Cardiac muscle cell (in vitro differentiated cells and primary cell): ENCODE measurements at places on chromosomes 2 and 18.

- DNase-seq, result no peak
These were observed 1108.7 kb upstream of the TMEFF2 start for GRCh38 chr2:193303464-193303863.

DNA sequence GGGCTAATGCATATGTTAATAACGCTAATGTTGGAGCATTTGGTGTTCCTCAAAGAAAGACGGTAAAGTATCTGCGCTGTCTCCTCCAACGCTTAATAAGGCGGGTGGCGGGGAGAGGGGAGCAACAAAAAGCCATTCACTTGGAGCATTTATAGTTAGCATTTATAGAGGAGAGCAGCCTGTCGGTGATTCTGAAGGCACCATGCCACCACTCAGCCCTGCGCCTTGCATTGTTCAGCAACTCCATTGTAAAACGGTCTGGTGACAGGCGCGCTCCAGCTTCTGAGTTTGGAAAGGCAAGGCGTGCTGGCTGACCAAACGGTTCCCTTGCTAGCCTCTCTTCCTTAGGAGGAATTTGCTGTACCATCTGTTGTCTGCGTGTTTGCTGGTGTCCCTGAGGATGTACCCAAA lies 83.9 kb downstream of the LYPD1 start:
- DNase-seq, result no peak

DNA sequence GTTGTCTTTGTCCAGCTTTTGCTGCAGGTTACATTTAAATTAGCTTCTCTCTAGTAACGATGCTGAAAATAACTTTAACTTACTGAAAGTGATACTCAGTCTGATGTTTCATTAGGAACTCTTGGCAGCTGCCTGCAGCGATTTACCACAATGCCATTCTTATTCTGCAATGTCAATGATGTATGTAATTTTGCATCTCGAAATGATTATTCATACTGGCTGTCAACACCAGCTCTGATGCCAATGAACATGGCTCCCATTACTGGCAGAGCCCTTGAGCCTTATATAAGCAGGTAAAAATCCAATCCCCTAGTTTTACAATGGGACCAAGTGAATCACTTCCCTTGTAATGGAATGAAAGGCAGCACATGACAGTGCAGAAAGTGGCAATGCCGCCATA lies 16.3 kb upstream of the MFF start:
- DNase-seq, result no peak

GRCh38 chr2:28047681-28048080 lies 157.2 kb downstream of the BABAM2 start:
- DNase-seq, result peak; percentile 92

DNA sequence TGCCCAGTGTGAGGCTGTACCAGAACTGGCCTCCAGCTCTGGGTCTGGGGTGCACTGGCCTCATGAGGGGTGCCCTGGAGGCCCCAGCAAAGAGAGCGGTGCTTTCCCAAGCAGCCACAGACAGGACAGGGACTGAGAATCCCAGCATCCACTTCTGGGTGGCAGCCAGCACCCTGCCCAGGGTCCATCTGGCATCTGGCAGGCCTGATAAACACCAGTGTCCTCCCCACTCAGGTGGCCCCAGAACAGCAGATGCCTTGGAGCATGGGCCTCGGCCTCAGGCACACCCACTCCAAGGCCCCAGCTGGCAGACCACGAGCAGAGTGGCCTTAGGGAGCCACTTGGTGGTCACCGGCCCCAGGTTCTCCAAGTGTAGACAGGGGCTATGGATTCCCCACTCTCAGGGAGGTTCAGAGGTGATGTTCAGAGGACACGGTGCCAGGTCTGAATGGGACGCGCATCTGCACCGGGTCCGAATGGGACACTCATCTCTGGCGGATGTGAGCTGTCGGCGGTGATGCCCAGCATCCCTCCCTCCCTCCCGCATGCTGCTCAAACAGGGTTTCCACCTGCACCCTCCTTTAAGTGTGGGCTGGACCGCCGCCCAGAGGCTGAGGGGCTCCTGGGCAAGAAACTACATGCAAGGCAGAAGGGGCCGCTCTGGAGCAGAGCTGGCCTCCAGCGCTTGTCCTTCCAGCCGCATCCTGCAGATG lies 82.2 kb upstream of the GPC1 start:
- no peak for DNase-seq

GRCh38 chr2:29063646-29064345 lies 10.5 kb downstream of the PCARE start:
- DNase-seq, result peak; percentile 79

GRCh38 chr2:39549718-39550464 lies 112.8 kb upstream of the MAP4K3 start:
- DNase-seq, result no peak

- DNase-seq, result no peak
These were observed 12.8 kb upstream of the GNLY start for GRCh38 chr2:85681372-85681763.

DNA sequence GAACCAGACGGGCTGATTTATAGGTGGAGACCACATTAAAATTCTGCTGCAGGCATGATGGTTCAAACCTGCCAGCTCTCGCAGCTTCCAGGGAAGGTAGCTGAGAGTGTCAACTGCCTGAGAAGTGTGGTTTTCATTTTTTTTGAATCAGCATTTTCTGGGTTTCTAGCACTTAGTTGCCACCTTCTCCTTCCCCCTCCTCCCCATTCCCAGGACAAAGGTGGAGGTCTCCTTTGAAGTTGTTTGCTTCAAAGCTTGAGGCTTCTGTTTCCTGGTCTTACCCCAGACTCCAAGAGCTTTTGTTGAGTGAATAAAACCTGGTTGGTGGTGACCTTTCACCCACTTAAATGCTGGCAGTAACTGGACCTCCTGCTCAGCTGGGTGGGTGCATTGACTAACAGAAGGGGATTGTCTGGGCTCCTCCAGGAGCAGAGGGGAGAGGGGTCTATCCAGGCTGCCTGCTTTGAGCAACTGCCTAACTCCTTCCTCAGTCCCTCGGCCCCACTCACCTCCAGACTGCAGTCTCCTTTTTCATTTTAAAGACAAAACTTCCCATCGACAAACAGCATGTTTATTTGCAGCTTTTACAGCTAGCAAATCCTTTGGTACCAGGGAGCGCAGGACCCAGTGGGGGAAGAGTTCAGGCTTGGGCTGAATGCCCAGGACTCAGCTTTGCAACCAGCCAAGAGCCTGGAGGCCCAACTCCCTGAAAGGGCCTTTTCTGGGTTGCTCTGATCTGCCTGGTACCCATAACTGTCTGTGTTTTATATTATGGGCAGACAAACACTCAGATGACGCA lies 3.5 kb downstream of the RHOB start:
- peak; percentile 28 for DNase-seq

GRCh38 chr2:120747281-120747680 lies 11.6 kb downstream of the GLI2 start:
- no peak for DNase-seq

- no peak for DNase-seq
These were observed 90.6 kb downstream of the SGPP2 start for GRCh38 chr2:222514901-222515300.

DNA sequence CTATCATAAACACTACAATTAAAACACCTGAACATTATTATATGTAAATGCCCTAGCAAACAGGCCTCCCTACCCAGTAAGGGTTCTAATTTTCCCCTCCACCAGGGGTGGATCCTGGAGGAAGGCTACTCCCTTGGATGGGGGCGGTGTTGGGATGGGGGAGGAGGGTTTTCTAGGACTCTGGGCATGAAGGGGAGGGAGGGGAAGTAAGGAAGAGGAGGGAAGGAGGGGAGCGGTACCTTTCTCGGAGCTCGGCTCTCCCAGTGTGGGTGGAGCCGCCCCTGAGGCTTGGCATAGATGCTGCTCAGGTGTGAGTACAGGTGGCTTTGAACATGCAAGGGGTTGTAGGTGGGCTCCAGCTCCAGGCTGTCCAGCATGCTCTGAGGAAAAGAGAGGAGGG lies 5.4 kb downstream of the DOK1 start:
- DNase-seq, result no peak

DNA sequence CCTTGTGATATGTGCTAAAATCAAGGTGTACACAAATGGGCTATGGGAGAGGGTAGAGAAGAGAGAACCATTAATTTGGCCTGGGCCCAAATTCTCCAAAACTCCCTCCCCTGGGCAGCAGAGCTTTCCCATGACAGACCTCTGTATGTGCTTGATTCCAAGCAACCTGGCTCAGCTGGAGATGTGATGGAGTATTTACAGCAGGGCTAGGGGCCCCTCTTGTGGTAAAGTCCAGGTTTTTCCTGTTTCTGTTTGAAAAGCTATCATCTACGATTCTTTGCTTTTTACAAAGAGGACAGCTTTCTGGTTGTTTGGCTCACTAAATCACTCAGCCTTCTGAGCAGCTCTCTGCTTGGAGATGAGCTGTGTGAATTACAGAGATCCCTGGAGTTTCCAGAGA lies 40.3 kb downstream of the KCNS3 start:
- DNase-seq, result peak; percentile 7

DNA sequence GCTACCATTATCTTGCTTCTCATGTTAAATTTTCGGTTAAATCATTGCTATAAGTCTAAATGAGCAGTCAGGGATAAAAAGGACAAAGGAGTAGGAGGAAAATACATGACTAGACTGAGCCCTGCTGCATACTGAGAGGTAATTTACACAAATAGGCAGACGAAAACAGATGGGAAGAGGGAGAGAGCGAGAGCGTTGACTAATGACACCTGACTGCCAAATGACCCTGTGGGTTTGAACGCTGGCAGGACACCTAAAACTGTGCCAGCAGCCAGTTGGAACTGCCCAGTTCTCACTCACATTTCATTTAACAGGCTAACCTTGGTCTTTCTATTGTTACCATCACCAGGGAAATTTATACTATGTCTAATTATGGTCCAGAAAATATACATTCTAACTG lies 978.2 kb downstream of the CPS1 start:
- DNase-seq, result peak; percentile 1

- DNase-seq, result no peak
These were observed 60.0 kb upstream of the SGPP2 start for GRCh38 chr2:222364285-222364895.

- DNase-seq, result no peak
These were observed 26.9 kb downstream of the GALM start for GRCh38 chr2:38692636-38693318.

- DNase-seq, result peak; percentile 31
These were observed 41.2 kb downstream of the RALBP1 start for GRCh38 chr18:9516437-9517064.

DNA sequence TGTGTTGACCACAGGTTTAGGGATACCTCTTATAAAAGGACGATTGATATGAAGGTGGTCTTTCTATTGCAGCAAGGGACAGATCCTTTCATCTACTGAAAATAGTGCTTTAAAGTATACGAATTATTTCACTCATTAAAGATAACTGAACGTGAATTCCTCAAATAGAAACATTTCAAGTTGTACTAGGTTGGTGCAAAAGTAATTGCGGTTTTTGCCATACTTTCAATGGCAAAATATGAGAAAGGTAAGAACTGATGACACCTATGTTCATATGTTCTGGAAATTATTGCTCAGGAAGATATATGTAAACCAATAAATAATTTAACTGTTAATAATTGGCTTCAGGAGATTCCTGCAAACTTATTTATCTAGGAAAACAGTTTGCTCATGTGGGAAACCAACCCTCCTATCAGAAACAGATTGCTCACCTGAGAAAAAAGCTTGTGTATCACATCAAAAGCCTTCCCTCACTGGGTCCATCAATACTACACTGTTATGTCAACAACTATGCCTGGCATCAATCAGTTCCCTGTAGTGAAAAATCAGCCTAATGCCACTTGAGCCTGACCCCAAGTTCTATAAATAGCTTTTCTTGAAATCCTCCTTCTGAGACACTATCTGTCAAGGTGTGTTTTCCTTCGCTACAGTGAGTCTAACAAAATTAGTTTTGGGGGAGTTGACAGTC lies 81.5 kb upstream of the ACSL3 start:
- DNase-seq, result no peak

DNA sequence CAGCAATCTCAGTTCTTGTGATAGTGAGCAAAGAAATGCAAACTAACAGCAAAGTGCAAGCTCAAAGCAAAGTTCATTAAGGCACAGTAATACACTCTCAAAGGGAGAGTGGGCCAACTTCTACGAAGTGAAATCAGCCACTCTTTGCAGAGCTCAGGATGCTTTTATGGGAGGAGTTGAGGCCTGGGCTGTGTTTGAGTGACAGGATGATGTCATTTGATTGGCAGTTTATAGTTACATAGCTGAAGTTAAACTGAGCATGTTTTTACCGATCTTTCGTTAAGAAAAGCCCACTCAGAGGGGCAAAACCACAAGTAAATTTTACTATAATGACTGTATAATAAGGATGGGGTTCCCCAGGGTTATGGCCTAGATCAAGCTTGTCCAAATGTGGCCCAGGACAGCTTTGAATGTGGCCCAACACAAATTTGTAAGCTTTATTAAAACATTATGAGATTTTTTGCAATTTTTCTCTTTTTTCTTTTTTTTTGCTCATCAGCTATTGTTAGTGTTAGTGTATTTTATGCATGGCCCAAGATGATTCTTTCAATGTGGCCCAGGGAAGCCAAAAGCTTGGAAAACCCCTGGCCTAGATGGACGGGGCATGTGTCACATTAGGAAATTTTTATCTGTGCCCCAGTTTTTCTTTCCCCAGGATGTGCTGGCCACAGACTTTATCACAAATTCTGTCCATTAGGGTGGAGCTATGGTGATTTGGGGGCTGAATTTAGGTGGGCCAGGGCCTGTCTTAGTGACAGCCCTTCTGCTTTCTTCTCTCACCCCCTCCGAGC lies 8.3 kb upstream of the DNAH7 start:
- DNase-seq, result no peak

DNA sequence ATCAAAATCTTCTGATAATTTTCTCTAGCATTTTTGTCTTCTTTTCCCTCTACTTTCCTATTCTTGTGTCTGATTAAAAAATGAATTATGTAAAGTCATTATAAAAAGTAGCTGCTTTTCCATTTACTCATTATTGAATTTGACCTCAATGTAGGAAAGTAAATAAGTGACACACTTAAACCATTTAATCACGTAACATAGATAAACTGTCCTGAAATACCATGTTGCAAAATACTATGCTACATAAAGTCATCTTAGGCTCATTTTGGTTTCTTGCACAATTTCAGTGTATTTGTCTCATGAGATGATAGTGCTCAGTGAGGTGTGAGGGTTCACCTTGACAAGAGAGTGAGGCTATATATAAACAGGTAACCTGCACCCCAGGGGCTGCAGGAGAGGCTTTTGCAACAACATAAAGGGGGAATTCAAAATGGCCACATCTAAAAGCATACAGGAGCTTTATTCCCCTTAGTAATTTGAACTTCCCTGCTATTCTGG lies 502.7 kb downstream of the RNF144A start:
- no peak for DNase-seq

GRCh38 chr2:429142-429541 lies 141.3 kb upstream of the ALKAL2 start:
- DNase-seq, result no peak

DNA sequence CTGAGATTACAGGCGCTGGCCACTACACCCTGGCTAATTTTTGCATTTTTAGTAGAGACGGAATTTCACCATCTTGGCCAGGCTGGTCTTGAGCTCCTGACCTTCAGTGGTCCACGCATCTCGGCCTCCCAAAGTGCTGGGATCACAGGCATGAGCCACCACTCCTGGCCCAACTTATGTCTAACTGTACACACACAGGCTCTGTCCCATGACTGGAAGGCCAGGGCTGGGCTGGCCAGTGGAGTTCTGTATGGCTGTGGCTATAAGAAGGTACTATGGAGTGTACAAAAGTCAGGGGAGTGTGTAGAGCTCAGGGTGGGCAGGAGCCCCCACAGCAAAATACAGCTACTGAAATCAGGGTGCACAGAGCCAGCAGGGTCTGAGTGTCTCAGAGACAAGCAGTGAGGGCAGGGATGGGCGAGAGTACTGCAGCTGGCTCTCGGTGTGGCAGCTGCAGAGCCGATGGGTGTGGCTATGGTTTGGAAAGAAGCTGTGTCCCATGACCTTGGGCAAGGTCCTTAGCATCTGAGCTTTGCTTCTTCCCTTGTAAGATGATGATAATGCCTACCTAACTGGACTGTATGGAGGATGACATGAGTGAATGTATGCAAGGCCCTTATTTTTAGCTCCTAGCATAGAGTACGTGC lies 10.4 kb upstream of the MSGN1 start:
- no peak for DNase-seq
